ENCODE measurements at places on chromosomes 12 and 14. TPM values are rescaled to one million over a fixed set of nuclear protein-coding genes. Genes with fewer than 3 reads are reported as not detected.

Gene TFCP2
- 7.9 TPM for total RNA-seq

Gene RIPK3
- total RNA-seq, result 0.36 TPM

Gene LYZ
- total RNA-seq, result not detected

Gene GARIN6
- not detected for total RNA-seq

Gene SYNDIG1L
- total RNA-seq, result not detected

Gene FAIM2
- 21.5 TPM for total RNA-seq

Gene OAS2
- total RNA-seq, result 4.0 TPM

Gene TRIM9
- 2.7 TPM for total RNA-seq

Gene NPFF
- not detected for total RNA-seq

Gene MANSC4
- total RNA-seq, result not detected

Gene BRI3BP
- total RNA-seq, result 8.4 TPM

Gene PTCSC3
- not detected for total RNA-seq

Gene CFAP54
- total RNA-seq, result 2.9 TPM

Gene RNASE3
- not detected for total RNA-seq

Gene ZNF891
- 0.54 TPM for total RNA-seq

Gene LTBP2
- total RNA-seq, result 27.1 TPM

Gene OR10A7
- total RNA-seq, result not detected

Gene MSRB3
- total RNA-seq, result 42.6 TPM

Gene COCH
- total RNA-seq, result 1.3 TPM
